ENCODE measurements at places on chromosomes 5 and 9. TPM values are rescaled to one million over a fixed set of nuclear protein-coding genes. Genes with fewer than 3 reads are reported as not detected.

- no peak for DNase-seq
- no peaks in the 10 kb centered on the region for H3K36me3 ChIP-seq
- H3K4me3 ChIP-seq: no peak overlapping the region
- H3K27ac ChIP-seq: no peak overlapping the region
Observed at GRCh38 chr5:98999631-99000030, 70.8 kb upstream of the CHD1 start.

Gene SEC61B
- total RNA-seq: 125 TPM

DNA sequence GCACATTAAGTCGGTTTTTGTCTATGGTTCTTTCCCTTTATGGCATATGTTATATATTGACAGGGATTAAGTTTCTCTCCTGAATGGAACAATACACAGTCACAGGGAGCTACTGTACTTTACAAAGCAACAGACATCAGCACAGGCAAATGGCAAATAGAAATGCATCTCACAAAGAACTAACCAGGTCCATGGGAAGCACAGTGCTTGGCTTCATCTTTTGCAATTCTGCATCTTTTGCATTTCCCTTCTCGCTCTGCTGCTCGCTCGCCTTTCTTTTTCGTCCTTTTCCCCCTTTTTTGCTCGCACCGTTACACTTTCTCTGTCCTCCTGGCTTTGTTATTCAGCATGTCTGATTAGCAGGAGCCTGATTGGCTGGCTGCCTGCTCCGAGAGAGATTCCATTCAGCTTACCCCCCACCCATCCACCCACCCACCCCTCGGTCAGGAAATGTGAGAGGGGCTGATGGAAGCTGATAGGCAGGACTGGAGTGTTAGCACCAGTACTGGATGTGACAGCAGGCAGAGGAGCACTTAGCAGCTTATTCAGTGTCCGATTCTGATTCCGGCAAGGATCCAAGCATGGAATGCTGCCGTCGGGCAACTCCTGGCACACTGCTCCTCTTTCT lies at the start of gene ADAMTSL1:
TSS of gene ADAMTSL1 (plus strand) at position 502 of the 628 bp plus-strand sequence. CDS start at position 582, 80 bp downstream.
- no peaks in the 10 kb centered on the region for H3K27me3 ChIP-seq
- no peaks in the 10 kb centered on the region for H3K36me3 ChIP-seq
- H3K4me1 ChIP-seq: no peaks in the 10 kb centered on the region
- no peak for DNase-seq

Gene FOXD4L5
- 0.61 TPM for total RNA-seq

DNA sequence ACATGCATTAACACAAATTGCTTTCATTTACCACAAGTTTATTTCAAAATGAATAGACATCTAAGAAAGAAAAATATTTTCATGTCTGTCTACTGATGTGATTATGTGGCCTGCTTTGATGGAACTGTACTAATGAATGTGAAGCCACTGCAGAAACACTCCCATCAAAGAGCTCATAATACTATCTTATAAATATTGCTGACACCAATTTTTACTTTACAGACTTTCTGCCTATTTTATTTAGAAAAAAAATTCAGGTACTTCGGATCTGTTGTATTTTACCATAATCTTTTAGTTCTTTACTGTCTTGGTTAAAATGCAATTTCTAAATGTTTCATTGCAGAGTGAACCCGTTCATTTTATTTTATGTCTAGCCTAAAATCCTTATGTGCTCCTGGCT lies 281.9 kb downstream of the ICE1 start:
- no peaks in the 10 kb centered on the region for H3K4me1 ChIP-seq
- H3K36me3 ChIP-seq: no peaks in the 10 kb centered on the region
- H3K27ac ChIP-seq: no peak overlapping the region
- H3K4me3 ChIP-seq: no peak overlapping the region
- H3K27me3 ChIP-seq: peaks cover 6% of the 10 kb centered on the region

DNA sequence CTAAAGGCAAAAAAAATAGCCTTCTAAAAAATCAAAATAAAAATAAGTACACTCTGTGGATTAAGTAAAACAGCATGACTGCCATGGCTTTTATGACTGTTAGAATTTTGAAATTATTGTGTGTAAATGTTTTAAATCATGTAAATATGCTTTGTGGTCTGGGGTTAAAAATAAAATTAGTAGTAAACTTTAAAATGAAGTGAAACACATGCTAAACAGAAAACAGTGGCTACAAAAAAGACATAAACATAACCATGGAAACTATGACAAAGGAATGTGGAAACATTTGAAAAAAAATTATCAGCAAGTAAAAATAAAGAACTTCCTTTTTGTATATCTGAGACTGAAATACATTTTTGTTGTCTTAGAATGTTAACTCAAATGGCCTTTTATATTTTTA lies 134.5 kb upstream of the SPEF2 start:
- no peak overlapping the region for H3K4me3 ChIP-seq
- H3K36me3 ChIP-seq: no peaks in the 10 kb centered on the region
- DNase-seq: no peak

Gene PCDHAC2
- total RNA-seq: 3.2 TPM

DNA sequence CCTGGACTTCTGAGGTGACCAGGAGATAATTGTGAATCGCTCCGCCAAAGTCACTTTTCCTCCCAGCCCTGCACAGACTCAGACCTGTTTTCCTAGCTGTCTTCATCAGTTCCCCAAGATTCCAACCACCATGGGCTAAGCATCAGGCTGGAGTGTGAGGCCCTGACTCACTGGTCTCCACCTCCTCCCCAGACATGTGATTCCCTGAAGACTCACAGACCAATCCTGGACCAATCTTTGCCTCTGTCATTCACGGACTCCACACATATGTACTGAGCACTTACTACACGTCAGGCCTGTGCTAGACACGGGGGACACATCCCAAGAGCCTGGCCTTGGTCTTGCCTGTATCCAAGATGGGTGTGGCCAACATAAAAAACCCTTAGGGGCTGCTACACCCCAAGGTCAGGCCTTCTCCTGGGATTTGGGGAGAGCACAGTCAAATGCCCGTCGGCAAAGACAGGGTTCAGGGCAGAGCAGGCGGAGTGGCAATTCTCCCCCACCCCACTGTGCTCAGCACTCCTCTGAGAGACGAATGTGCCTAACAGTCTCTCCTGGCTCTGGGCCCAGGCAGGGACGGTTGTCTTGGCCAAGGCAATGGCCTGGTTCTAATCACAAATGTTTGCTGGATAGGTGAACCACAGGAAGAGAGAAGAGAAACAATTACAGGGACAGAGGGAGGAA lies 11.9 kb downstream of the EEIG1 start:
- peak overlapping the region; percentile 88 for H3K27ac ChIP-seq
- H3K27me3 ChIP-seq: no peaks in the 10 kb centered on the region
- peak; percentile 67 for DNase-seq
- peaks cover 94% of the 10 kb centered on the region for H3K4me1 ChIP-seq

Gene G3BP1
- 296 TPM for total RNA-seq

DNA sequence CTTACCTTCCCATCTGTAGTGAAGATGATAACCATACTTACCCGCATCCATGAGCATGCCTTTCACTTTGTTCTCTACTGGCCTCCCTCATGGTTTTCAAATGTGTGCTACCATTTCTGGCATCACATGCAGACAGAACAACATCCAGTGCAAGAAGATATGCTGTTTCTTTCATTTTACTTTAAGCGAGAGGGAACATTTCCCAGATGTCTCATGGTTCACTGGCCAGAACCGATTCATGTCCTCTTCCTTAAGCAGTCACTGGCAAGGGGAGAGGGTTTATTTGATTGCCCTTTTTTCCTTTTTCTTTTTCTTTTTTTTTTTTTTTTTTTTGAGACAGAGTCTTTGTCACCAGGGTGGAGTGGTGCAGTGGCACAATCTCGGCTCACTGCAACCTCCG lies 37.7 kb downstream of the ARRDC3 start:
- no peaks in the 10 kb centered on the region for H3K4me1 ChIP-seq
- H3K4me3 ChIP-seq: no peak overlapping the region
- no peaks in the 10 kb centered on the region for H3K27me3 ChIP-seq
- H3K36me3 ChIP-seq: no peaks in the 10 kb centered on the region

GRCh38 chr5:169171515-169171914 lies 129.4 kb downstream of the SLIT3 start:
- no peak overlapping the region for H3K27ac ChIP-seq
- H3K27me3 ChIP-seq: peaks cover 34% of the 10 kb centered on the region
- DNase-seq: no peak
- no peak overlapping the region for H3K4me3 ChIP-seq
- no peaks in the 10 kb centered on the region for H3K4me1 ChIP-seq
- no peaks in the 10 kb centered on the region for H3K36me3 ChIP-seq

- no peaks in the 10 kb centered on the region for H3K36me3 ChIP-seq
- no peaks in the 10 kb centered on the region for H3K4me1 ChIP-seq
- H3K27me3 ChIP-seq: no peaks in the 10 kb centered on the region
- DNase-seq: no peak
Observed at GRCh38 chr9:99677281-99677680, 144.4 kb upstream of the NR4A3 start.

Gene FBXL7
- 0.05 TPM for total RNA-seq

GRCh38 chr5:143182901-143183820 lies 220.3 kb downstream of the NR3C1 start:
- DNase-seq: no peak
- no peak overlapping the region for H3K27ac ChIP-seq
- H3K4me3 ChIP-seq: no peak overlapping the region
- no peaks in the 10 kb centered on the region for H3K36me3 ChIP-seq
- no peaks in the 10 kb centered on the region for H3K4me1 ChIP-seq

DNA sequence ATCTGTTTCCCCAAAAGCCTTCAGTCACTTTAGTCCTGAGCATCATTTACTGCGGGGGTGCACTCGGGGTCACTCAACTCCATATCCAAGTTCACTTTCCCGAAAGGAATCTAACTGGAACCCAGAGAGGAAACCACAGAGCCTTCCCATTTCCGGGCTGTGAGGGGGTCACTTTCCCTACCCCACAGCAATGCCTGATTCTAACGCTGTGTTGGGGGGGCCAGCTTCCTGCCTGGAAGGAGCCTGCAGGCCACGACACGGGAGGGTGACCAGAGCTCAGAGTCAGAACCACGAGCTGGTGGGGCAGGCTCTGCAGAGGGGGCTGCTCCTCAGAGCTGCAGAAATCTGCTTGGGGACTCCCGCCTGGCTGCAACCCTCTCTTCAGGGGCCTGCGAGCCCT lies 20.3 kb downstream of the BRD9 start:
- H3K4me3 ChIP-seq: no peak overlapping the region
- peaks cover 70% of the 10 kb centered on the region for H3K36me3 ChIP-seq
- no peaks in the 10 kb centered on the region for H3K4me1 ChIP-seq
- H3K27ac ChIP-seq: no peak overlapping the region
- no peaks in the 10 kb centered on the region for H3K27me3 ChIP-seq
- no peak for DNase-seq

DNA sequence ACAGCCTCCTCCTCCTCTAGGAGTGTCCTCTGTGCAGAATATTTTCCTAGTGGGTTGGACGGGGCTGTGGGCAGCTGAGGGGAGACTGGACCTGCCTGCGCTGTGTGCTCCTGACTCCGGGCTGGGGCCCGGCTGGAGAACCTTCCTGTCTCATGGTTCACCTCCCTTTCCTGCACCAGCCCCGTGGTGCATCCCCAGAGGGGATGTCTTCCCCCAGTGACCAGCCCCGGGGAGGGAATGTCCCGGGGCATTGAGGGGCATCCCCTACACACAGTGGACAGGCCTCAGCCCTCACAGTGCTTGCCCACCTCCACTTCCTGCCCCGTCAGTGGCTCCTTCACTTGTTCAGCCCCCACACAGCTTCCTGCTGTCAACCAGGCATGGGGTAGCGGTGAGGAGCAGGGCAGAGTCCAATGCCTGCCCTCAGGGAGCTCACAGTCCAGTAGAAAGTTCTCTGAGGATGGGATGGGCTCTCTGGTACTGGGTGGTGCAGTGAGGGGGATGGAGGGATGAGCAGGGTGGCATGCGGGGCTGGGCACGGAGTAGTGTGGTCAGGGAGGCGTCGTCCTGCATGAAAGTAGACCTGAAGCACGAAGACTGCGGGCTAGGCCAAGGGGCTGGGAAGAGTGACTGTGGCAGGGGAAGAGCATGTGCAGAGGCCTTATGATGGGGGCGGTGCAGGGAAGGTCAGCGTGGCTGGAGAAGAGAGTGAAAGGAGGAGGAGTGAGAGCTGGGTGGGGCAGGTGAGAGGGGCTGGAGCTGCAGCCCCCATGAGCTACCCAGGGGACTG lies 52.1 kb upstream of the PITX1 start:
- H3K36me3 ChIP-seq: no peaks in the 10 kb centered on the region
- H3K27ac ChIP-seq: no peak overlapping the region
- H3K27me3 ChIP-seq: no peaks in the 10 kb centered on the region
- no peak overlapping the region for H3K4me3 ChIP-seq

- DNase-seq: no peak
- no peaks in the 10 kb centered on the region for H3K36me3 ChIP-seq
- H3K4me1 ChIP-seq: no peaks in the 10 kb centered on the region
- no peak overlapping the region for H3K4me3 ChIP-seq
- no peak overlapping the region for H3K27ac ChIP-seq
Observed at GRCh38 chr9:35236692-35237091, 74.9 kb downstream of the UNC13B start.

DNA sequence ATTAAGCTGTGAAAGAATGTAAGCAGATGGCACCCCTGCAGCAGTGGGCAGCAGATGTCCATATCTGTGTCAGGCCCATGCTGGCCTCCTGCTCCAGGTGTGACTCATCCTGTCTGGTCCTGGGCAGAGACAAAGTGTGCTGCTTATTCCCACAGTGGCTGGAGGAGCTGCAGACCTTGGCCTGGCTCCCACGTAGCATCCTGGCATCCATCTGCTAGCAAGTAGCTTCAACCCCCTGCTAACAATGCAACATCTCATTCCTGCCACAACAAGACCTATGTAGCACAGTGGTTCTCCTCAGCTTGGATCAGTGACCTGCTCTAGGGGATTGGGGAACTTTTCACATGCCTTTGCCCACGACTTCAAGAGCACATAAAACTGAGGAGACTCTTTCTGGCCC lies 126.4 kb upstream of the SLC12A2 start:
- no peak overlapping the region for H3K27ac ChIP-seq
- H3K27me3 ChIP-seq: no peaks in the 10 kb centered on the region
- no peak overlapping the region for H3K4me3 ChIP-seq
- no peak for DNase-seq
- peaks cover 22% of the 10 kb centered on the region for H3K4me1 ChIP-seq

DNA sequence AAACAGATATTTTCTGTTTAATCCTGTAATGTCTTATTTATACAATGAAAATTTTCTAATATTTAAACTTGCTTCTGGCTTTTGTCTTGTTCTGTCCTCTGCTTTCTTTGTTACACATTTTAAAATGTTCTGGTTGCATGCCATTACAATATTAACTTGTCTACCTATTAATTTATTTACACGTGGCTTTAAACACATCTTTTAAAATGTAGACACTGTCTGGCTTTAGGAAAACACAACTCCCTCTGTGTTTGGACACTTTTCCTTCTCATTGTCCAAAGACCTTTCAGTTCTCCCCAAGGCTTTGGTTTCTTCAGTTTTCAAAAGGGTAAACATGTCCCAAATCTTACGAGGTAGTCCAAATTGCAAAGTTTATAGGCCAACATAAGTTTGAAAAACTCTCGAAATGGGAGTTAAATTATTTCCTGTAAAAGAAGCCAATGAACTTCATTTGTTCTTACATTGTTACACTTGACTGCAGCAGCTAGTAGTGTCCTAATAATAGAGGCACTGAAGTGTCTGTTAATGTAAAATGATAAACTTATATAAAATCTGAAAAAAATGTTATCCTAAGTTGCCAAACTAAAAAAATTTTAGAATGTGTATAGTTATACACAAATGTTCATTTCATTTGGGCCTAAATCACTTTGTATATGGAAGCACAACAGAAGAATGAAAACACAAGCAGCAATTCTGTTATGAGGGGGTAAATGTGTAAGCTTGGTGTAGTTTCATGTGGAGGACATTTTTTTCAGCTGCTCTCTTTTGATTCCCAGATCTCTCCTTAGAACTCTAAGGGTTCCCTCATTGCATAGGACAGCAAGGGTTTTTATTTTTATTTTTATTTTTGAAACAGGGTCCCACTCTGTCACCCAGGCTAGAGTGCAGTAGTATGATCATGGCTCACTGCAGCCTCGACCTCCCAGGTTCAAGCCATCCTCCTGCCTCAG lies 53.8 kb downstream of the ALDH1A1 start:
- H3K36me3 ChIP-seq: no peaks in the 10 kb centered on the region
- no peaks in the 10 kb centered on the region for H3K27me3 ChIP-seq
- no peak overlapping the region for H3K27ac ChIP-seq
- H3K4me3 ChIP-seq: no peak overlapping the region
- H3K4me1 ChIP-seq: no peaks in the 10 kb centered on the region
- DNase-seq: no peak

Gene EIF4EBP3
- total RNA-seq: 6.0 TPM
